Fibroblast of upper back skin (primary cell): ENCODE measurements at places on chromosomes 2 and 18.
A peak's percentile ranks its signal among the peaks of the same experiment; 100 is the strongest.

- DNase-seq, result peak; percentile 91
Measured at GRCh38 chr18:2515908-2516625, 55.2 kb downstream of the METTL4 start.

GRCh38 chr2:83674050-83674449 lies 785.0 kb downstream of the SUCLG1 start:
- no peak for DNase-seq

- no peak for DNase-seq
Measured at GRCh38 chr18:79742076-79742475, 55.7 kb upstream of the KCNG2 start.

DNA sequence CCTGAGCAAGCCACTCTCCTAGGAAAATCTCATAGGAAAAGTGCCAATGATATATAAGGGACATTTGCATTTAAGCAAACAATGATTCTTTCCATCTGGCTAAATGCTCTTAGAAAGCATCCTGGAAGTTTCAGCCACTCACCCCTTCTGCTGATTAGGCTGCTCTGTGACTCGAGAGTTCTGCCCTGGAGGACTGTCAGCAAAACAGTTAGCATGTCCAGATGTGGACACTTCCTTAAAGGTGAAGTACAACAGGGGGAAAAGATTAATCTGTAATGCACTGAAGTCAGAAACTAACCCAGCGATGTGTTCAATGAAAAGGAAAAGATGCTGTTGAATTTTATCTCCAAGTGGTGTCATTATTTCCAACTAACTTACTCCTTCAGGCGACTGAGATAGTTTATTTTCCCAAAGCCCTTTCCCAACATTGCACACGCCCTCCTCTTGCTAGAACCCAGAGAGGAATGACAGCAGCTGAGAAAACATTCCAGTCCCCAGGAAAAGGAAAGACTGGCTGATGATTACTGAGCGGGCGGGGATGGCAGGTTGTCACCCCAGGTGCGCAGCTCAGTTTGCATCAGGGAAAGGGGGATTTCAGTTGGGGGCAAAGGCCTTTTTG lies 214.0 kb downstream of the SS18 start:
- no peak for DNase-seq

DNA sequence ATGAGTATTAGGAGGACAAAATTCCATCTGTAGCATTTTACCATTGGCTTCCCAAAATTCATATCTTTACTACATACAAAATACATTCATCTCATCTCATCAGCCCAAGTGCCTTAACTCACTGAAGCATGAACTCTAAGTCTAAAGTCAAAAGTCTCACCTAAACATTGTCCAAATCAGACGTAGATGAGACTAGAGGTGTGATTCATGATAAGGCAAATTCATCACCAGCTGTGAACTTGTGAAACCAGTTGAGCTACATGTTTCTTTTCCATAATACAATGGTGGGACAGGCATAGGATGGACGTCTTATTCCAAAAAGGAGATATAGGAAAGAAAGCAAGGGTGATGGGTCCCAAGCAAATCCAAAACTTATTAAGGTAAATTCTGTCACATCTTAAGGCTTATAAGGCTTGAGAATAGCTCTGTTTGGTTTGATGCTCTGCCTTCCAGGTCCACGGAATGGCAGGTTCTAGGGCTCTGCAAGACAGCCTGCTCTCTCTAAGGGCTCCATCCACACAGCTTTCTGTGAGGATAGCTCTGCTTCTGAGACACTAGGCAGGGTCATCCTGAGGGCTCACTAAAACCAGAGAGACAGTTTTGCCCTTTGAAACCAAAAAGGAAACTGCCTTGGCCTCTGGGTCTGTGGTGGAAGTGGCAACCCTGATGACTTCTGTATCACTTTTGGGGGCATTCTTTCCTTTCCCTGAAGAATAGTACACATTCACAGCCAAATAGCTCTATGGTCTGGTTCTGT lies 9.6 kb downstream of the IFIH1 start:
- DNase-seq, result no peak

GRCh38 chr2:20643060-20643459 lies 7.8 kb downstream of the HS1BP3 start:
- DNase-seq, result no peak

GRCh38 chr2:21358976-21359375 lies 235.2 kb downstream of the TDRD15 start:
- DNase-seq, result peak; percentile 12

DNA sequence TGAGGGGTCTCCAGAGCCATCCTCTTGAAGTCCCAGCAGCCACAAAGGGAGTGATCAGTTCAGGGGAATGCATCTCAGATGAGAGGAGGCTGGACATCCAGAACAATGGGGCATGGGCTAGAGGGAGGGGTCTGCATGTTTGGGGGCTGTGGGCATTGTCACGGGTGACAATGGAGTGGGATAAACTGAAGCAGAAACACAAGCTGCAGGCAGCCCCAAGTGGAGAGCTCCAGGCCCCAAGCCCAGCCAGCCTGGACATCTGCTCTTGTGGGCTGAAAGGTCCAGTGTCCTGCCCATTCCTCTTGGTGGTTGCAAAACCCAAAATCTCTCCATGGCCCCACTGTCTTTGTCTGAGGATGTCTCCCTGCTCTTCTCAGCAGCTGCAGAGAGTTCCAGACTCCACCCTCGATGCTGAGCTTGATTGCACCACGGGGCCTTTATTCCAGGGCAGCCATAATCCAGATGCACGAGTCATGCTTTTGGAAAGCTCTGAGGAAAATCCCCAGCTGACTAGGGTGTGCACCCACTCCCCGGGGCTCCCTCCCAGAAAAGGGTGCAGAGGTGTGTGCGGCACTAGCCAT lies 149.4 kb downstream of the TNS1 start:
- DNase-seq, result peak; percentile 53

GRCh38 chr2:16674154-16674553 lies 8.5 kb upstream of the CYRIA start:
- DNase-seq, result no peak

DNA sequence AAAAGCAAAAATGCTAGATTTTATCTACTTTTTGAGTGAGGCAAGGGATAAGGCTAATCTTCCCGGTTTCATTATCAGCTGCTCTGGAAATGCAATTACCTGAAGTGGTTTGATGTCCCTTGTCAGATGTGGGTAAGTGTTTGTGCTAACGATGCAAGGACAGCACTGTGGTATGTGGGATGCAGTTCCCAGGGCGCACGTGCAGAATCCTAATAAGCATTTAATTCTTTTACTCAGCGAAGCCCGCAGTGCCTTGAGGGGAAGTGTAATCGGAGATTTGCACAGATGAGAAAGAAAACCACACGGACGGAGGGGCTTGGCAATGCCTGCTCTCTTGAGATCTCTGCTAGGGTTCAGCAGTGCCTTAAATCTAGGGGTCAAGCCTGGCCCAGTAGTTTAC lies 108.5 kb upstream of the LYPD6 start:
- peak; percentile 7 for DNase-seq

DNA sequence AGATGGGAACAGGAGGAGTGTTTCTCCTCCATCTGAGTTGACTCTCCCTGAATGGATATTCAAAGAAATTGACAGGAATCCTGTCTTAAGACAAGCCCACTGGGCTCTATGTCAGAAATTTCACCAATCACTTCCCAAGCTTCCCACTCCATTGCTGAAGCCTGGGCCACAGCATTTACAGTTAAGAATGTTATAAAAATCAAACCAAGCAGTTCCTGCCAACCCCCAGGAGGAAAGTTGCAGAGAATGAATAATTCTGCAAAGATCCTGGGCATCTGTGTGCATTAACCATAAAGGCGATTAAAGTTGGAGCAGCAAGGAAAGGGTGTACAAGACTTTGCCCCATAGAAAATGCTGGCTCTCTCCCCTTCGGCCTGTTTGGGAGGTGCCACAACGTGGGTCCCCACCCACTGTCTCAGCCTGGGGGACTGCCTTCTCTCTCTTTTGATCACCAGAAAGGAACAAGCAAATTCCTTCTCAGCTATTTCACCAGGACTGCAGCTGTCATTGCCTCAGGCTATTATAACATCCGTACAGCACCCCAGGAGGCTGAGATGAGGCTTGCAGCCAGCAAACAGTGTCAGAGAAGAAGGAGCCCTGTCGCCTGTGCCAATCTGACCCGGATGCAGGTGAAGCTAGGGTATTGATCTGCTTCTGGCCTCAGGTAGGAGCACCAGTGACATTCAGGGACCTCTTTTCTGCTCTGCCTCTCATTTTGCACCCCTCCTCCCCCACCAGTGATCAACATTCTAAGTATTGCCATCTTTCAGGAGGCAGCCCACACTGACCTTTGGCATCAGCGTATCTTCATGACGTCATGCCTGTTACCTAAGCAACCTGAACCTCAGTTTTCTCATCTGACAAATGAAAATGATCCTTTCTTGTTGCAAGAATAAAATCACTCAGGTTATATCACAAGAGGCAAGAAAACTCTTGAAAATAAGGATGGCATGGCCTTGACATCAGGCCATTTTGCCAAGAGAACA lies 219.0 kb downstream of the SH3BP4 start:
- peak; percentile 86 for DNase-seq

DNA sequence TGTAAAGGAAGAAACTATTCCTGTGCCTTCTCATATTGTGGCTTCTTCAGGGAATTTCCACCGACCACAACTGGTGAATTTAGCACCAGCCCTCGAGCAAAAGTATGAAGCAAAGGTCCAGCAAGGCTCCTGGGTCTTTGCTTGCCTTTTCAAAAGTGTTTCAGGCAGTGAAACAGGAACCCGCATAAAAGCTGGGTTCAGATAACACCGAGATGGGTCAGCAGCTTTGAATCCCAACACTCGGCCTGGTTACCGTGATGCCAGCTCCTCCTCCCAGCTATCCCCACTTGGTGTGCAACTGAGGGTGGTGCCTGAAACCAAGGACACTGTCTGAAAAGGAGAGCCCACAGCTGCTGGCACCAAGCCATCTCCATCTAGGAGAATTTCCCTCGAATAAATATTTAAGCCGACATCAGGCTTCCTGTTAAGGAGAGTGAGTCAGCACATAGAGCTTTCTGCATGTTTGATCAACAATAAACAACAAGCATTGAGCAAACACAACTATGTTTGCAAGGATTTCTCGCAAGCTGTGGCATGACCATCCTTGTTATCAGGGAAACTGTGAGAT lies 69.5 kb downstream of the ANTXR1 start:
- peak; percentile 66 for DNase-seq

DNA sequence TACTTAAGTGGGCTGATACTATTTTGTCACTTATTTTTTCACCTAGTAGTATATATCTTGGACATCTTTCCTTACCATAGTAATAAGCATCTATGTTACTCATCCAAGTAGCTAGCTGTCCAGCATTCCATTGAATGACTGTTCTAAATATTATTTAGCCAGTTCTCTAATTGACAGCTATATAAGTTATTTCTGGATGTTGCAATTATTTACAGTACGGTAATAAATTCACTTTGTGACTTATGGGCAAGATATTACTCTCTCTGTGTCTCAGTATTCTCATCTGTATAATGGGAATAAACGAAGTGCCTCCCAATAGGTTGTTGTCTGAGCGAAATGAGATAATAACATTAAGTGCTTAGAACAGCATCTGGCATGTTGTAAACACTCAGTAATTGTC lies 46.6 kb upstream of the AGAP1 start:
- DNase-seq, result peak; percentile 59

- no peak for DNase-seq
Measured at GRCh38 chr18:43170586-43170985, 55.1 kb upstream of the RIT2 start.

GRCh38 chr2:11995456-11995855 lies 249.0 kb downstream of the LPIN1 start:
- peak; percentile 80 for DNase-seq

- peak; percentile 92 for DNase-seq
Measured at GRCh38 chr2:51387235-51387634, 355.3 kb upstream of the NRXN1 start.

DNA sequence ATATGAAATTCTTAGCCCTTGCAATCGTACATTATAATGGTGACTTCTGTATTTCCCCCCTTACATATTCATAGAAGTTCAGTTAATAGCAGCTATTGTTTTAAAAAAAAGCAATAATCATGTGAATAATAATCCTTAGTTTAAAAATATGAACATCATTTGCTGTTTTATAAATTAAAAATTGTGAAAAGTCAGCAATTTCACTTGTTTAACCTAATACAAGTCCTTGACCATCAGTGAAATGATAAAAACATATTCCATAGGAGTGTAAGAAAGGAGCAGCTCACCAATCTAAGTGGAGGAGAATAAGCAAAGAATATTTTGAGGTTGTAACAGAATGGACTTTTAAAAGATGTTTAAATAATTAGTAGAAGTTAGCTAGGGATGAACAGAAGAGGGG lies 650.2 kb downstream of the SUCLG1 start:
- no peak for DNase-seq

- DNase-seq, result peak; percentile 84
Measured at GRCh38 chr2:205775097-205775877, 93.0 kb downstream of the NRP2 start.

DNA sequence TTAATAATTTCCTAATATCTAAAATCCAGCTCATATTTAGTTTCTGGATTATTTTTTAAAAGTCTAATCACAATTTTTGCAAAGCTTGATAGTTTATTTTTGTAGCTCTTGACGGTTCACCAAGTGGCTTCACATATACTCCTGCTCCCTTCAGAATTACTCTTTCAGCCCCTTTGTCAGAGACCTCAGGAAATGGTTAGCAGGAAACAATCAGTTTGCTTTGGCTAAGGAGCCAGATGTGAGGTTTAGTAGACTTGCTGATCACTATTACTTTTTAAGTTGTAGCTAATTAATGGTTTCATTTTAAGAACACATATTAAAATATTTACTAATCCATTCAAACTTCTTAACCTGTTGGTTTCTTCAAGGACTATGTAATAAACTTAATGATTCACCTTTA lies 2.3 kb downstream of the RBBP8 start:
- no peak for DNase-seq

- DNase-seq, result no peak
Measured at GRCh38 chr2:71243634-71244301, 16.9 kb upstream of the PAIP2B start.

GRCh38 chr2:203751685-203752271 lies 45.3 kb downstream of the CD28 start:
- DNase-seq, result no peak

DNA sequence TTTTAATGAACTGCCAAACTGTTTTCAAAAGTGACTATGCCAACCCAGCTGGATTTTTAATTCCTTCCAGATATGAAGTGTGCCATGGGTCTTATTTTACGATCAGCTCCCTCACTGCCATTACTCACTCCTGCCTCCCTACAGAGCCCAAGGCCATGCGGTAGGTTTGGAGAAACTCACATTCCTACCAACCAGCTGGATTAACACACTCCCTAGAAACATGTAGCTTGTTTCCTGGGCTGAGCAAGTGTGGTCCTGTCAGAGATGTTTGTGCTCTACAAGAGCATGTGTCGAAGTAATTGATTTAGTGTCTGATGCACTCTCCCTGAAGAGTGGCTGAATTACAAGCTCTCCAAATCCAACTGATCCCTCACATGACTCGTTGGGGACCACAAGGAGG lies 82.5 kb downstream of the SPP2 start:
- peak; percentile 89 for DNase-seq

- DNase-seq, result no peak
Measured at GRCh38 chr2:45685260-45685659, 33.8 kb downstream of the PRKCE start.
